Stimulated activated CD4-positive, alpha-beta T cell treated with anti-CD3 and anti-CD28 coated beads, Interleukin-15, amount 100 ng/mL, for 48 hours (primary cell): ENCODE measurements at places on chromosomes 3 and 15.

- DNase-seq = no peak
Measured at GRCh38 chr15:57589754-57590153, 1.9 kb upstream of the MYZAP start.

- no peak for DNase-seq
Measured at GRCh38 chr3:45610119-45610518, 15.6 kb downstream of the LIMD1 start.

DNA sequence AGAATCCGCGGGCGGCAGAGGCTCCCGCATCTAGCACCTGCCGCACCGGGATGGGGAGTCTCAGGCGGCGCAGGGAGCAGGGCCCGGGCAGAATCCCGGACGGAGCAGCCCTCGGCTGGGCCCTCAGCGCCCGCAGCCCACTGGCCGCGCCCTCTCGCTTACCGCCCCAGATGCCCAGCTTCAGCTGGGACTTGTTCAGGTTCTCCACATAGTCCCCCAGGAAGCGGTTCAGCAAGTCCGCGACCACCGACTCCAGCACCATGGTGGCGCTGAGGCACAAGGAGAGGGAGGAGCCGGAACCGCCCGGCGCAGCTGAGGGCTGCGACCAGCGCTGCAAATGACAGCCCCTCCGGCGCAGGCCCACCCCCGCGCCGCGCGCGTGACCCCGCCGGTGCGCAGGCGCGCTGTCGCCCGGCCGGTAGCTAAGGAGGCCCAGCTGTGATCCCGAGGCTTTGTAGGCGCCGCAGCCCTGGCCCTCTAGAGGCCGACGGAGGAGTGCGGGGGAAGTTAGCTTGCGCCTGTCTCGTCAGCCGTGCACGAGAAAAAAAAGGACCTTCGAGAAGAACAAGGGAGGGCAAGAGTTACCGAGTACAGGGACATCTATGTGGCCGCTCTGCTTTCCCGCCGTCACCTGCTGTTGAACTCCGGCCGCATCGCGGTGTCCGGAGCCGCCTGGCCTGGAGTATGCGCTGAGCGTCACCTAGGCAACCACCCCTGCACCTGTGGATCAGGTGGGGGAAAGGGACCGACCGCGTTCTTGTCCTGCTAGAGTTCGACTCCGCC lies at the start of gene VPS13C:
Gene VPS13C (minus strand): TSS at position 335 of the 783 bp plus-strand sequence. CDS start 73 bp downstream, at position 262.
- peak; percentile 84 for DNase-seq

- DNase-seq = no peak
Measured at GRCh38 chr3:41881233-41881821, 80.6 kb downstream of the ULK4 start.

GRCh38 chr3:169060037-169060436 lies 603.5 kb downstream of the MECOM start:
- DNase-seq = no peak

DNA sequence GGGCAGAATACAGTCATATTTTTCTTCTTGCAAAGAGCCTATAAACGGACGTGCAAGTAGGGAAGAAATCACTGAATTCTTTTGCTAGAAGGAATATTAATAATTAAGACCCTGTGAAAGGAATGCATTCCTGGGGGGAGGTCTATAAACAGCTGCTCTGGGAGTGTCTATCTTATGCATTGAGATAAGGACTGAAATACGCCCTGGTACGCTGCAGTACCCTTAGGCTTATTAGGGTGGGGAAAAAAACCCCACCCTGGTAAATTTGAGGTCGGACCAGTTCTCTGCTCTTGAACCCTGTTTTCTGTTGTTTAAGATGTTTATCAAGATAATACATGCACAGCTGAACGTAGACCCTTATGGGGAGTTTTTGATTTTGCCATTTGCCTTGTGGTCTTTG lies 100.0 kb upstream of the KBTBD8 start:
- no peak for DNase-seq

- no peak for DNase-seq
Measured at GRCh38 chr15:48553559-48553958, 92.0 kb downstream of the FBN1 start.

DNA sequence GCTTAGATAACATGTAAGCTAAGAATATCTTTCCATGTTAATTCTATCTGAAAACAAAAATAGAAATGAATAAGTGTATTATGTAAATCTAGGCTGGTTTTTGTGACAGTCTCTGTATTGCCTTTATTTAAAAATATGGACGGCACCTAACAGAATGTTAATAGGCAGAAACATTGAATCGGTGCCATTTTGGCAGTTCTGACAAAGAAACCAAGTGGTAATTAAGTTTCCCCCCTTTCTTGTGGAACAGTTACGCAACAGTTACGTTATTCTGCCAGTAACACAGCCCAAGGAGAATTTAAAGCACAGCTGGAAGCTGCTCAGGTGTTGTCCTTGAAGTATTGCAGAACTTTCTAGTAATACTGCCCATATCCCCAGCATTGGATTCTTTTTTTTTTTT lies 21.5 kb downstream of the LARS2 start:
- DNase-seq = no peak

GRCh38 chr3:161602475-161602874 lies 105.9 kb downstream of the OTOL1 start:
- DNase-seq = no peak

DNA sequence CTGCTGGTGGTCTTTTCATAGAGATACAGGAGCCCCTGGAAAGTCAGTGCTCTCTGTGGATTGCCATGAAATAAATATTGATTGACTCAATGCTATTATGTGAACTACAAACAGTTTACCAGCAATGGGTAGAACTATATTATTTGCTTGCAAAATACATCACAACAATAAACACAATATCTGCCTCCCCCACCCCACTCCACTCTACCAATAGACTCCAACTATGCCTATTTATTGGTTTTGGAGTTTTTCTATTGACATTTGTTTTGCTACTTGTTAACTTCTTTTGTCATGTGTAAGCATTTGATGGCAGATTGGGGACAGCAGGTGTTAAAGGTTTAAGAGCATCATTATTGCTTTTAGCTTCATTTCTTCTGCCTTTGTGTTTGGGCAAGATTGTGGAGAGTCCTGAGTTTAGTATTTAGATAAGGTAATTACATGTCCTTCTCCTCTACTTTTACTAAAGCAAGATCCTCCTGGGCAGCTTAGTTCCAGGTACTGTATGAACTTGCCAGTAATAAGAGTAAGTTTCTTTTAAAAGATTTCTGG lies 8.3 kb downstream of the FNDC3B start:
- no peak for DNase-seq

- no peak for DNase-seq
Measured at GRCh38 chr3:132382688-132383194, 34.6 kb upstream of the DNAJC13 start.
